ENCODE measurements at places on chromosomes 4 and X.
A peak's percentile ranks its signal among the peaks of the same experiment; 100 is the strongest.

GRCh38 chrX:88886908-88887307 lies 139.9 kb downstream of the CPXCR1 start:
- DNase-seq: no peak

DNA sequence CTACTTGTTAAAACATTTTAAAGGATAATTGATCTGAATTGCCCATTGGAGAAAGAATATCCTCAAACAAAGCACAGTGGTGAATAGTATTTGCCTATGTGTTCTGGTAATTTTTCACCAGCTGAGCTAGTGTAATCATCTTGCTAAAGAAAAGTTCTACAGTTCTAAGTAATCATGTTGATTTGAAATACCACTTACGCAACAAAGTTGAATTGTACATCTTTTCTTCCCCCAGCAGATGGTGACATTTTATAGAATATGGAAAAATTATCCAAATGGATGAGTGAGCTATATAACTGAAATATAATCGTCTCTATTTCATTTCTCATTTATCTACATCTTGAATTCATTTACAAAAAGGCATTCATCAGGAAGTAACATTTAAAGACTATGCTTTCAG lies 9.7 kb upstream of the ZNF674 start:
- no peak for DNase-seq

GRCh38 chr4:153890761-153891160 lies 101.9 kb upstream of the SFRP2 start:
- DNase-seq: no peak

DNA sequence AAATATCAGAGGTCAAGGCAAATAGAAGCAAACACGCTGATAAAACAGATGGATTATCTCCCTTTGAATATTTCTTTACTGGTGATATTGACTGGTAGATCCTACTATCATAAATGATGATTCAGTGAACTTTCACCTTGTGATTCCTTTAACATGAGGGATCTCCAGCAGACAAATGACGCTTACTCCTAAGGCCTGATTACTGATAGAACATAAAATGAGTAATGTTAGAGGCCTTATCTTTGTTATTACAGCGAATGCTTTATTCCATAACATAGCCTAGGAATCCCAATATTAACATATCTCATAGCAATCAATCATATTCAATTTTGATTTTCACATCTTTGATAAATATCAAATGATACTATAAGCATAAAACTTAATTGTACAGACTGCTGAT lies 152.3 kb downstream of the SLC10A7 start:
- no peak for DNase-seq

DNA sequence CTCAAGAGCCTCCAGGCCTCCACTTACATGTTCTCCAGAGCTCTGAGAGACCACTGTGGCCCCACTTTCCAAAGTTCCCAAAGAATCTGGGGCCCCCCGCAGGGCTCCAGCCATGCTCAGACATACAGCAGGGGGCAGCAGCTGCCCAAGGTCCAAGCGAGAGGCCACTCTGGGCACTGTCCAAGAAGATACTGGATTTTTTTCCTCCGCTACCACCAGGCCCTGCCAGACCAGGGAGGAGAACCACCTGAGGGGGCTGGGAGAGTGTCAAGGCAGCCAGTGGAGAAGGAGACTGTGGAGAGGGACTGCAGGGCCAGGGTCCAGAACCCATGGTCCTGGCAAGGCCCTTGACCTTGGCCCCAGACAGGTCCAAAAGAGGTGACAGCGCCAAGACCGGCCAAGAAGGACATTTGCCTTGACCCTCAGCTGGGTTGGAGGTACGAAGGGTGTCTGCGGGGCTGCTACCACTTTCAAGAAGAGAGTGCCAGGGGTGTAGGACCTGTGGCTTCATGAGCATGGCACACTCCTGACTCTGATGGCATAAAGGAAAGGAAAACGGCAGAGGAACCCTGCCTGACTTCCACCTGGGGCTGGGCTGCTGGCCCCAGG lies 5.3 kb downstream of the EMD start:
- DNase-seq: no peak

GRCh38 chr4:32226204-32226603 lies 1506.0 kb downstream of the PCDH7 start:
- DNase-seq: no peak

- DNase-seq: peak; percentile 89
Measured at GRCh38 chr4:3302173-3302785, 9.5 kb downstream of the RGS12 start.

- no peak for DNase-seq
Measured at GRCh38 chr4:78625073-78625472, 73.5 kb downstream of the ANXA3 start.

GRCh38 chrX:1589356-1590130 lies 1.9 kb upstream of the AKAP17A start:
- DNase-seq: no peak

- no peak for DNase-seq
Measured at GRCh38 chrX:107561468-107562215, 66.7 kb upstream of the PRPS1 start.

- DNase-seq: no peak
Measured at GRCh38 chr4:6728320-6729029, 12.5 kb downstream of the BLOC1S4 start.

- no peak for DNase-seq
Measured at GRCh38 chr4:21893136-21893535, 55.4 kb downstream of the KCNIP4 start.

- DNase-seq: no peak
Measured at GRCh38 chr4:8849266-8850073, 22.2 kb downstream of the HMX1 start.

GRCh38 chrX:153459986-153460385 lies 10.4 kb downstream of the HAUS7 start:
- no peak for DNase-seq

- DNase-seq: no peak
Measured at GRCh38 chrX:7252013-7252610, 104.2 kb upstream of the PUDP start.

GRCh38 chrX:136450050-136450830 lies 37.5 kb upstream of the BRS3 start:
- DNase-seq: no peak

GRCh38 chrX:30196322-30196721 lies 19.0 kb upstream of the MAGEB2 start:
- no peak for DNase-seq

DNA sequence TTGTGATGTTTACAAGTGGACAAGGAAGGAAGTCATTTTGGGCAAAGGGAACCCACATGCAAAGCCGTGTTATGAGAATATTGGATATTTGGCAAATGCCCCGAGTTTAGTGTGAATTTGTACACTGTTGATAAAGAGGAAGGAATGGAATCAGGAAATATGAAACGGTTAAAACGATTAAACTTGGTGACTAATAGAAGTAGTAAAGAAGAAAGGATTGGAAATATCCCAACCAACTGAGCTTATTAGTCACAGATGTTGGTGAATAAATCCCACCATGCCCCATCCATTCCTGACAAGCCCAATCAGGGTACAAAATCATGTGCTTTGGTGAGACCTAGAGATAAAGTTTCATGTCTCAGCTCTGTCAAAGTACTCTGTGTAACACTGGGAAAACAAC lies 22.0 kb downstream of the ARHGAP24 start:
- no peak for DNase-seq

GRCh38 chrX:39149761-39150160 lies 348.5 kb downstream of the MID1IP1 start:
- DNase-seq: no peak

DNA sequence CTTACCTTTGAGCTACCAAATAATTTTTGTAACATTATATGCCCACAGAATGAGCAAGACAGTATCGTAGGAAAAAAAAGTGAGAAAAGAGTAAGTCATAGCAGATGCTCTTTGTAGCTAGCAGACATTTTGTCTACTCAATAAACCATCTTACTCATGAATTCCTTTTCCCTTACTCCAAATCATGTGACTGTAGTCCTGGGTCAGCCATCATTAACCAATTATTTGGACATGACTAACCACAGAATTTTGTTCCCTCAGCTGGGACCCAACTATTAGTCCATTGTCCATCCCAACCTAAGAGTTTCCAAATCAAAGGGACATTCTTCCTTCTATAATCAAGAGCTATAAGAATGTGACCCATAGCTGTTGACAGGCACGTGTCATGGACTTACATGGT lies 11.4 kb downstream of the UBE2D3 start:
- DNase-seq: no peak

DNA sequence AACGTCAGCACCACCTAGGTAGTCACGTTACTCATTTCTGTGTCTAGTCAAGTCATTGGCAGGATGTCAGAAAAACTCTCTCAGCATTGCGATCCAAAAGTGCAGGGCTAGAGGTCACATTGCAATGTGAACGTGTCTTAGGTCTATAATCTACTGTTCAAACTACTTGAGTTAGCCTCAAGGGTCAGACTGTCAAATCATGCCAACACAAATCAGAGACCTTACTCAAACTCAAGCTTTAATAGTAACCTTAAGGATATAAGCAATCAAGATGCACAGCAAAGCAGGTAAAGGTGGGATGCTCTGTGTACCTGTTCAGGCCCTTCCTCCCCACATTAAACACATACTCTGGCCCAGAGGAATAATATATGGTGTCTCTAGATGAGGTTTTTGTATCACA lies 114.4 kb upstream of the NOCT start:
- DNase-seq: no peak

DNA sequence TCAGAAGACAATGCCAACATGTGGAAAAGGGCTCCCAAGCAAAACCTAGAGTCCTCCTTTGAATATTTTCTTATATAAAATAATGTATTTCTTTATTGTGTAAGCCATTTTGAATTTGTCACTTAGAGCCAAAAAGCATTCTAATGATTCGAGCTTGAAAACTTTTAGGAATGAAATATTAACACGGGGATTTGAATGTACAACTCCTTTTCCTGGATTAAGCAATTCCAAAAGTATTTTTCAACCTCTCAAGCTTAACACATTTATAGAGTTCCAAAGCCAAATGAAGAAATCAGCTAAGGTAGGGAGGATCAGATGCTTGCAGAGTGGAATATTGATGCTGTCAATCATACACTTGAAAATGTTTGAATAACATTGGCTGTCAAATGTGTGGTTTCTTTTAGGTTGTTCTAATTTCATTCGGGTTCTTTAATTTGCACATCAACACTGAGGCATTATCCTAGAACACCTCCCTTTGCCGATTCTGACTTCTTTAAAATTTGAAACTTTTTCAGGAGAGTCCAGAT lies 67.2 kb upstream of the ETNPPL start:
- DNase-seq: no peak

- DNase-seq: no peak
Measured at GRCh38 chr4:145830699-145831098, 107.9 kb downstream of the ZNF827 start.

DNA sequence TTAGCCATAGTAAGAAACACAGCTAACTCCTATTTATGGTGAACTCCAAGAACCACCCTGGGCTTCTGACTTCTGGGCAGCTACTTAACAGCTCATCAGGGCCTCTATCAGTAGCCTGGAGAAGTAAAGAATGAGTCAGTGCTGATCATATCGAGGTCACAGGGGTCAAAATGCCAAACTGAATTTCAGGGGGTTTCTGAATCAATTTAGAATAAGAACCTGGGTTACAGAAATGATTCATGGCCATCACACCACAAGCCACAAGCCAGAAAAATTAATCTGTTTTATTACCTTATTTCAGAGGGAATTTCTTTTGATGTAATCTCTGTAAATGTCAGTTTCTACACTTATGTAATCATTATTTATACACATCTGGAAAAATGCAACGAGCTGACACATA lies 64.4 kb downstream of the CHST7 start:
- no peak for DNase-seq

- no peak for DNase-seq
Measured at GRCh38 chr4:48270951-48271473, 1.4 kb upstream of the TEC start.

DNA sequence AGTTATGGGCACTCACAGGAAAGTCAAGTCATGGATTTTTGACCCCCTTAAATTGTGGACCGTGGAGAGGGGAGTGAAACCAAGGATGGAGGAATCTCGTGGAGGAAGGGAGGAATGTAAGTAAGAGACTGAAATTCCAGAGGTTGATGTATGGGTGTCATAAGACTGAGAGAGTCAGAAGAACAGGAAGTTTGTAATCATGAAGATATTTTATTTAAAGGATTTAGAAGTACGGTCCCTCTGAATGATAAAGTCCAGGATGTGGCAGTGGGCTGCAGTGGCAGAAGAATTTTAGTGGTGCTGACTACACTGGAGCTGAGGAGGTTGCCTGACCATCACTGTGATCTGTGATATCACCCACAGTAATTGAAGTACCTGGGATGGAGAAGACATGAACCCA lies 57.8 kb downstream of the DCLK2 start:
- no peak for DNase-seq

DNA sequence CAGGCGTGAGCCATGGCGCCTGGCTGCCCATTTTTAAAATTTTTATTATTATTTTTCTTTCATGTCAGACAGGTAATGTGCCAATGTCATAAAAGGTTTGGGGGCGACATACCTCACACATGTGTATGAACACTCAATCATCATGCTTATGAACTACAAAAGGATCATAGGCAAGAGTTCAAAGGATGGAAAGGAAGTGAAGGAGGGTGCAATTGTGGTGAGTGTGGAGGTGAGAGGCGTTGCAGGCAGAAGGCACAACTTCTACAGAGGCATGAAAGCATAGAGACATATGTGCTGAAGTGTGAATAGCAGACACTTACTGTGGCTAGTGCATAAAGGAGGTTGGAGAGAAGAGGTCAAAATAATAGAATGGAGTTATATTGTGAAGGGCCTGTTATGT lies 4.0 kb downstream of the IGFBP7 start:
- DNase-seq: no peak

DNA sequence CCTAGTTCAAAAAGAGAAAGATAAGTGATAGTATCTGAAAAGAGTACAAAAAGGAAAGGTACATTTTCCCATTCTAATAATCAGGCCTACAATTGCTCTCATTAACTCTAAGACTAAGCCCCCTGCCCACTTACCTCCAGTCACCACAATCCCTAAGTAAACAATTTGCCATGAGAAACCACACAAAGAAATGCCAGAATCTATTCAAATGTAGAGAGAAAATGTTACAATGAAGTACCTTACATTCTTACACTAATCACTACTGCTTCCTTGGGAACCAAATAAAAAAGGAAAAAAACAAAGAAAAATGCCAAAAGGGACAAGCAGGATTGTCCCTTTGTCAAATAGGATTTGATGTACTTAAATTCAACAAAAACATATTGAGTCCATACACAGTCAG lies 188.2 kb upstream of the NRK start:
- DNase-seq: no peak

- DNase-seq: no peak
Measured at GRCh38 chr4:15398001-15398400, 29.8 kb upstream of the C1QTNF7 start.

- DNase-seq: no peak
Measured at GRCh38 chrX:24426340-24426913, 38.7 kb upstream of the PDK3 start.

DNA sequence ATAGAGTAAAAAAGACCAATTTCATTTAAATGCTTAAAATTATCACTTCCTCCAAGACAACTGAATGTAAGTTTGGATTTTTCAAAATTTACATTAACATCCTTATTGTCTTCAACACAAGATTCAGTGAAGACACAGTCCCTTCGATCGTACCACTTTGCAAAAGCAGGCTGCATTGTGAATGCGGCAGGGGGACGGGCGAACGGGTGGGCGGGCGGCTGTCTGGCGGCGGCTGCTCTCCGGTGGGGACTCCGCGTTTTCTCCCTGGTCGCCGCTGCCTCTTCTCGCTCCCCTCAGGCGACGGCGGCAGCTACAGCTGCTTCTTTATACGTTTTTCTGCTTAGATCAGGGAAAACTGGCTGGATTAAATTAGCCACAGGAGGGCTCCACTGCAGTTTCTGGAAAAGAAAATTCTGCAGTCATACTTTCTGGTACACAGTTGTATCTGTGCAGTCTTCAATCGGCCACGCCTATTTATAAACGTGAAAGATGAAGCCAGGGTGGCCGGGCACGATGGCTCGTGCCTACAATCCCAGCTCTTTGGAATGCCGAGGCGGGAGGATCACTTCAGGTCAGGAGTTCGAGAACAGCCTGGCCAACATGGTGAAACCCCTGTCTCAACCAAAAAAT lies 33.9 kb upstream of the HPF1 start:
- DNase-seq: no peak
